Chondrocyte (in vitro differentiated cells): ENCODE measurements at places on chromosomes 12 and 14. TPM values are rescaled to one million over a fixed set of nuclear protein-coding genes. Genes with fewer than 3 reads are reported as not detected.

DNA sequence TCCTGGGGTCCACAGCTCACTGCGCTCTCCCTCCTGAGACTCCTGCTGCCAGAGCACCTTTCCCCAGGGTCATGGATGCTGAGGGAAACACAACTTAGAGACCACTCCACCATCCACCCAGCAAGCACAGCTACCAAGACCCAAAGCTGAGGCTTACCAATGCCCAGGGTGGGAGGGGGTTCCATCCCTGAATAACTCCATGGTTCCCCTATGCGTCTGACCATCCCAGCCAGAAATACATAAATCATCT is 36.3 kb downstream of the DAD1 start:
- DNase-seq = no peak

- DNase-seq = no peak
These were observed 212.6 kb upstream of the SLC16A7 start for GRCh38 chr12:59383079-59383822.

The CCDC198 gene
- total RNA-seq = 0.13 TPM in 1 of 3 replicates, not detected in the others

GRCh38 chr12:19220205-19220604 is 90.7 kb downstream of the PLEKHA5 start:
- no peak for DNase-seq

- no peak for DNase-seq
These were observed 285.4 kb downstream of the ALG10B start for GRCh38 chr12:38601949-38602348.

DNA sequence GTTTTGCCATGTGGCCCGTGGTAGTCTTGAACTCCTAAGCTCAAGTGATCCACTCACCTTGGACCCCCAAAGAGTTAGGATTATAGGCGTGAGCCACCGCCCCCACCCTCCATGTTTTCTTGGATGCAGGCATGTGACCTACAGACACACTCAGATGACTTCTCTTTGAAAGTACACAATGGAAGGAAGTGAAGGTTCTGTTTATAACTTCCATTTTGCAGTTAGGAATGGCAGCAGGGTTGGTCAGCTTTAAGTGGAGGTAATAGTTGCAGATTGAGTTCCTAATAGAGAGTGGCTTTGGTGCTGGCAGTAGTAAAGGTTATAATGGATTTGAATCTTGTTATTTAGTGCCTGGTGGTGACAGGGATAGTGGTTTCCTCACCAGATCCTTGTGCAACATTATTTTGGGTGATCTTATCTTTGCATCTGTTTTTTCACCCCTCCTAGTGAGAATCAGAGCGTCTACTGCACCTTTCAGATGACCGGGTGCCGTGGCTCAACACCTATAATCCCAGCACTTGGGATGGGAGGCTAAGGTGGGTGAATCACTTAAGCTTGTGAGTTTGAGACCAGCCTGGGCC is 15.3 kb downstream of the LARP4 start:
- no peak for DNase-seq

The ESPL1 gene
- total RNA-seq = 4.0 to 5.5 TPM (median 4.8 TPM) in 3 replicates

The TIMM9 gene
- 27.5 to 32.4 TPM (median 32.4 TPM) in 3 replicates for total RNA-seq

The MGAT4C gene
- 0.02 to 0.30 TPM (median 0.26 TPM) in 3 replicates for total RNA-seq

The GUCY2C gene
- not detected in 3 replicates for total RNA-seq

The RPL36AL gene
- 132 to 146 TPM (median 144 TPM) in 3 replicates for total RNA-seq

The HAL gene
- total RNA-seq = 0.10 to 0.92 TPM (median 0.28 TPM) in 3 replicates

The HCAR3 gene
- not detected in 3 replicates for total RNA-seq

DNA sequence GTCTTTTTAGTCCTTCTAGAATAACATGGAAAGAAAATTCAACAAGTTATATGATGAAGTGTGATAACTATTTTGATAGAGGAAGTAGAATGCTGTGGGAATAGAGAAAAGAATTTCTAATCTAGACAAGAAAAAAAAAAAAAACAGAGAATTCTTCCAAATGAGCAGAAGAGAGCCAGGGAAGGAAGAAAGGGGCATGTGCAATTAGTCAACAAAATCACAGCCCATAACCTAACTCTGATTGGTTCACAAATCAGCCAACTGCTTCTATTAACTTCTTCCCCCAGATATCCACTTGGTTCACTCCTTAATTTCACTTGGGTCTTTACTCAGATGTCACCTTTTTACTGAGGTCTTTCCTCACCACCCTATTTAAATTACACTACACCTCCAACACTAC is 69.5 kb downstream of the BTG1 start:
- no peak for DNase-seq

The STYK1 gene
- total RNA-seq = 0.12 to 0.31 TPM (median 0.15 TPM) in 3 replicates

GRCh38 chr12:56954057-56954957 is 3.1 kb downstream of the RDH16 start:
- no peak for DNase-seq

The IGF1 gene
- 0.64 to 1.4 TPM (median 1.3 TPM) in 3 replicates for total RNA-seq

GRCh38 chr12:109056891-109057290 is 4.5 kb downstream of the USP30 start:
- DNase-seq = no peak
